NCI-H2029 (cell line): ENCODE measurements at places on chromosomes 3 and 15.

DNA sequence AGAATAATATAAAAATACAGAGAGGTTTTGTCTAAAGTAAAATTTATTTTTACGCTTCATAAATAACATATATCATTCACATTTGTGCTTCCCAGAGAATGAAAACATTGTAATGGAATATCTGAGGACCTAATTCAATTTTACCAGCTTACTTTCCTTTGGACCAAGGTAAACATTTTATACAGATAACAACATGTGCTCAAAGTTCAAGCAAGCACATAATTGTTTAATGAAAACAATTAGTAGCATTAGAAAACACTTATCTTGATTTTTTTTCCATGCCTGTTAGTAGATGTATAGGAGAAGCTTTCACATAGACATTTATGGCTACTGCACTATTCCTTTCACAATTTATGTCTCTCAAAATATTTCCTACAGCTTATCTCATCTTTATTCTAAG is 400.0 kb downstream of the ZIC1 start:
- DNase-seq: no peak

DNA sequence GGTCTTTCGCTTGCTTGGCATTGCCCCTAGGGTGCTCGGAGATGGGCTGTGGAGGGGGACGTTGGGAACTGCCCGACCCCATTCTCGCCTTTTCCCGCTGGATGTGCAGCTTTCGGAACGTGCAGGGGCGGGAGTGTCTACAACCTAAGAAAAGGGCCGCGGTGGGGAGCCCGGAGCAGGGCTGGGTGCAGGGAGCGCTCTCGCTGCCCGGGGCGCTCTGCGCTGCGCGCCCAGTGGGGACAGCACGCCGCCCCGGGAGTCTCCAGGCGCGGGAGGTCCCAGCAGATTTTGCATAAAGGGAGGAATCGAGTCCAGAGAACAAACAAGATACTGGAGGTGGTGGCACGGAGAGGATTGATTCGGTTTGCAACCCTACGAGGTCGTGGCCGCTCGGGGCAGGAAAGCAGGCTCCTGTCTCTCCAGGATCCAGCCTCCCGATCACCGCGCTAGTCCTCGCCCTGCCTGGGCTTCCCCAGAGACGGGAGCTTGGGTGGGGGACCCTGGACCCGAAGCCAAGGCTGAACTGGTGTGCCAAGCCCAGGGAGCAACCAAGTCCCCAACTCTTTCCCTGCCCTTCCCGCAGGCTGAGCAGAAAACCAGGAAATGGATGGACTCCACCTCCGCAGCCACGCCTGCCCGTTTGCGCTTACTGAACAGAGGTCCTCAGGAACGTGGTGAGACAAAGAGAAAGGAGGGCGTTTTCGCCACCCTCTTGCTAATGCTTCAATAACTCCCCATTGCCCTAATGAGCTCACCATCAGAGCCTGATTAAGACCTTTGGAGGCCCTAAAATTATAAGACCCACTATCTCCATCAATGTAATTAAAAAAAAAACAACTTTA is 59.7 kb downstream of the NOX5 start:
- DNase-seq: peak; percentile 3

GRCh38 chr15:60804986-60805949 is 326.3 kb upstream of the ICE2 start:
- DNase-seq: peak; percentile 12

GRCh38 chr15:80873366-80873952 is 94.3 kb downstream of the CEMIP start:
- no peak for DNase-seq

DNA sequence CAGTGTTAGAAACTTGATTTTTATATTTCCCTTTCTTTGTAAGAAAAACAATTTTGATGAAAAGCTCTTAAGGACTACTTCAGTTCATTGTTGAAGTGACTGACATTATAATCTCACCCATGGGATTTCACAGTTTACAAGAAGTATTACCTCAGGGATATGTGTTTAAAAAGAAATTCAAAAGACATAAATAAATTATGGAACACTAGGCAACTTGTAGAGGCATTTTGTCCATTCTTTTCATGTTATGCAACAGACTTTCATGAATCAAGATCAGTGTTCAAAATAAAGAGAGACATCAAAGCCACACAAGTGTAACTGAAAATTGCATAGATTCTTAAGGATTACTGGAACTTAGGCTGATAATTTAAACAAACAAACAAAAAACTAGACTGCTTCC is 196.8 kb upstream of the AGTR1 start:
- DNase-seq: no peak

DNA sequence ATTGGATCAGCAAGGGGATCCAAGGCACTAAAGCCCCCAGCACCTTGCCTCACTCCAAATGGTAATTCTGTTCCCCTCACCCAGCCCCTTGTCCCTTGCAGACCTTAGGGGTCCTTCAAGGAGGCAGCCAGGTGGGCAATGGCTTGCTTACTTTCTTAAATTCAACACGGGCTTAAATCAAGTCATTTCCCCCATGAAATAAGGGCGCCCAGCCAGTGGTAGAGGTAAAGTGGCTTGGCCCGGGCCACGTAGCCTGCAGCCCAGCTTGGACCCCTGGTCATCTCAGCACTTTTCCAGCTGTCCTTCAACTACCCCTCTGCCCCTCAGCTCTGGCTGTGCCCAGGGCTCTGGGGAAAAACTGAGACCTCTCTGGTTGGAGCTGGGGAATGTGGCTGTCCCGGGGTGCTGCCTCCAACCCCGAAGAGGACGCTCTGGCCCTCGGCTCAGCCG is 1.2 kb downstream of the PSTPIP1 start:
- DNase-seq: no peak

DNA sequence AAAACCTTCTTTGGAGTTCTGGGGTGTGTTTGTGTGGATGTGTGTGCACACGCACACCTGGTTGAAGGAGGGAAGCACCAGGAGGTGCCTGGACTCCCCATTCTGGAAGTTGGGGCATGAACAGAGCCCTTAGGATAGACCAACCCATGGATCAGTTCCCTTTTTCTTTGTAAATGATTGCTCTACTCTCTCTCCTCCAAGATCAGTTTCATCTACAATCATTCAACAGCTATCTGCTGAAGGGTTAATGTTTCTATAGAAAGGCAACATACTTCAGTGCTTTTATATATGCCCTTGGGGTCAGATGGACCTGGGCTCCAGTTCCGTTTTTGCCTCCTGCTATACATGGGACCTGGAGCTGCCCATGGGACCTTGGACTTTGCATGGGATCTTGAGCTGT is 352.1 kb upstream of the CFAP20DC start:
- no peak for DNase-seq

GRCh38 chr15:74826364-74826819 is at the start of gene CPLX3:
CPLX3 (plus strand) TSS chr15:74826627; CDS start chr15:74826704, 77 bp downstream.
- no peak for DNase-seq

DNA sequence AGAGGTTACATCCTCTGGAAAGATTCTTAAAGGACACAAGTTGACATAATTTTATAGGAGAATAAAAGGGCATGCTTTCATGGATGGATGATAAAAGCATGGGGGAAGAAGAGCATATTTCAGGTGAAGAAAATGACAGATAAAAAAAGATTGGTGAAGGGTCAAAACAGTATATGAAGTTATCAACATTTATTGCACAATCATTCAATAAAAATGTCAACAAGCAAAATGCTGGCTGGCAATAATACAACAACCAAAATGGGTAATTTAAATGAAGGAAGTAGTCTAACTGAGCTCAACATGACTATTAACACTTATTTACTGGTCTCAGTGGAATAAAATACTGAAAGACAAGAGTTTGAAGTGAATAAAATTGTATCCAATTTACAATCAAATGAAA is 696.7 kb downstream of the SQOR start:
- no peak for DNase-seq

DNA sequence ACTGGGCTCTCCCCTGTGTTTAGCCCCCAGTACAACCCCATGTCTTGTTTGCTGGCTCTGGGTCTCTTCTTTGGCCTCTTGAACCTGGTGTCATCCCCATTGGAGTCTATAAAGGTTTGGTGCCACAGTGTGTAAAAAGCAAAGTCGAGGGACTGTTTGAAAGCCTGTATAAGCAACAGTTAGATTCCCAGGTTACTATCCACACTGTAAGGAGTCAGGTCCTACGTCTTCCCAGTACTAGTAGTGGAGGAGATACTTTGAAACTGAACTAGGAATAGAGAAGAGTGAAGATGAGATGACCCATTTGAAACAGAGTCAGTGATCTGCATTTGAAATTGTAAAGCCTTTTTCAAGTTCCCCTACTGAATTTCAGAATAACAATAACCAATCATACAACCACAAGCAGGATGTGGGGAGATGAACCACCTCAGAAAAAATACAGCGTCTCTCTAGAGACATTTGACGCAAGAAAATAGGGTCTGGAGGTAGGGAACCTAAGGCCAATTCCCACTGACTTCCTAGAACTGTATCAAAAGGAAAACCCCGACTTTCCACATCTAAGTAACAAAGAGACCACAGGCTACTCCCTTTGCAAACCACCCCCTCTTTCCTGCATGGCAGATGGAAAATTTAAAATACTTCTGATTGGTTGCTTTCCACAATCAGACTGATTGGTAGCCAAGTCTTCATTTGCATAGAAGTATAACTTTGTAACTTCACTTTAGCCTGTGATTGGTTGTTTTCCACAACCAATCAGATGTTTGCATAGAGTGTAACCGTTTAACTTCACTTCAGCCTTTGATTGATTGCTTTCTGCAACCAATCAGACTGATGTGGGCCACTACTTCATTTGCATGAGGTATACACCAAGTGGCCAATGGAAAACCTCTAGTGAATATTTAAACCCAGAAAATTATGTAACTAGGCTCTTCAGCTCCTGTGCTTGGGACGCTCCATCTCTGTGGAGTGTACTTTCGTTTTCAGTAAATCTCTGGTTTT is 49.9 kb upstream of the NEDD4 start:
- DNase-seq: no peak

DNA sequence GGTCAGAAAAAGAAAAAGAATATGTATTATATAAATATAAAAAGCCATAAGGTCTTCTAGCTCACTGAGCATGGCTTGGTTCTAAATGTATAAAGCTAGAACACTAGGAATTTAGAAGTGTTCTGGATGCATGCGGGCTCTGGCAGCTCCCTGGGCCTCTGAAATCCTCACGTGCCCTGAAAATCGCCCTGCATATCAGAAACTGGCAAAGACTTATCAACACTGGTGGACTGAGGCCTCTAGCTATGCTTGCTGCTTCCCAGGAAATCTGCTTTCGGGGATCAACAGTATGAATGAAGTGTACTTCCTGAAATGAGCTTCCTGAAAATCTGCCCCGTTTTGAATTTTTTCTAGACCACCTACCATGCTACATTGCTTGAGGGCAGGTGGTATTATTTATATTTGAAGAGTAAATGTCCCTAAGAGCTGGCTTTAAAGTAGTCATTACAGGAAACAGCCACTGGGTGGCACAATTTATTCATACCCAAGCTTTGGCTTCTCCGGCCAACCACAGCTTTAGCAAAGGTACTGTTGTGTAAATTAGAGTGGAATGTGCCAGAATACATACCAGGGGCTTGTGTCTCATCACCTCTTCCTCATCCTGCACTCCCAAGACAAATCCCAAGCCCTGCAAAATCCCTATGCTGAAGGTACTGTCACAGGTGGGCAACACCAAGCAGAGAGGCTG is 17.7 kb downstream of the CRTAP start:
- peak; percentile 69 for DNase-seq

DNA sequence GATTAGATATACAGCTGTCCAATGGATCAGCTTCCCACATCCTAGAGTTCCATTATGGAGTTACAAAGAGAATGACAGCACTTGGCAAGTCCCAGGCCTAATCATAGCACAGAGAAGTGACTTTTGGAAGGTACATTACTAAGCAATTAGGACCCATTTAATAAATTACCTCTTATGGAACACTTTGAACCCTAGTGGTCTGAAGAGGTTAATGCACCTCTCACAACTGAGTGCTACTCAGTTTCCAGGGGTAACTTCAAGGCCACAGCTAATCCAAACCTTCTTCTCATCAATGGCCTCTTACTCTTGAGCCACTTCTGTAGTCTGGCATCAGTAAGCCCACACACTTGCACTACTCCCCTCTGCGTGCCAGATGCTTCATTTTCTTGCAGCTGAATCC is 34.9 kb upstream of the MEIS2 start:
- DNase-seq: no peak

DNA sequence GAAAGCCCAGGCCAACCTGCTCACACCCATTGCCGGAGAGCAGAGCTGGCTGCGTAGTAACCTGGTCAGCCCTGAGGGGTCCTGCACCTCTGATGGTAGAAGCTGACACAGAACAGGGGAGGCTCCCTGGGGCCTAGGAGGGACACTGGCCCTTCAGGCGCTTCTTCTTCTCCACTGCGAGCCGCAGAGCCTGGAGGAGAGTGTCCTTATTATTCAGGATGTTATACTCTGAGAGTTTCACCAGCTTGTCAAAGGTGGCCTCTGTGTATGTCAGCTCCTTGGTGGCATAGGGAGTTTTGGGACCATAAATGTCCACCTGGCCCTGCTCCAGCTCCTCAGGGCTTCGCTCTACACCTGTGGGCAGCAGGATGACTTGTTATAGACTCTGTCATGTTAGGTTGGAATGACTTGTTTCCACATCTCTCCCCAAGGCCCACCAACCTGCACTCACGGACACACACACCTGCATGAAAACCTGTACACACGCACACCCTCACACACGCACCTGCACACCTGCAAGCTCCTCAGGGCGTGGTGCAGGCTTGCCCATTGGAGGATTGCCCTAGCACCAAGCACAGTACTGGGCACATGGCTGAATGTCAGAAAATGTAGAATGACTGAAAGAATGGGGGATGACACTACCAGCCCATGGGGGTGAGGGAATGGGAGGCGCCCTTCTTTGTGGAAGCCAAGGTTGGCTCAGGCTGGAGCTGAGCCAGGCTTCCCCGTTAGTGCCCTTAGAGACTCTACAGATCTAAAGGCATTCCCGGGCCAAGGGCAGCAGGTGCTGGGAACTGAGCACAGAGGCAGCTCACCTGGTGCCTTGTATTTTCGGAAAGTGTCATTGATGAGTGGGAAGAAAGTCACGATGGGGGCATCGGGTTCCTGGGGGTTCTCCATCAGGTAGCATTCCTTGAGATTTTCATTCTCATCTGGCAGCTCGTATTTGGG is 11.5 kb upstream of the EHD4 start:
- no peak for DNase-seq
